Activated T-helper 1 cell treated with Interleukin-2 at 50 U/mL for 16 hours (primary cell): ENCODE measurements at places on chromosomes 5 and 9.

DNA sequence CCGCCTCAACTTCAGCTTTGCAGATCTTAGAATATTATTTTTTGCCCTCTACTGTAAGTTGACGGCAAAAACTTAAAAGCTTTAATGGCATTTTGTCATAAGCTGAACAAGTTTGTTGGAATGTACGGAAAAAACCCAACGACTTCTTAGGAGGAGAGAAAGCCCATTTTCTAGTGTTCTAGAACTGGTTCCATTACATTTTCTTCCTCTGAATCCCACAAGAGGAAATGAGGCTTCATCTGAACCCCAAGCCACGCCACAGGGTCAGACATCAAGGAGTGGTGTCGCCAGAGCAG, 113.7 kb downstream of the LHFPL2 start:
- DNase-seq: no peak

- no peak for DNase-seq
Observed at GRCh38 chr5:68392617-68393016, 177.1 kb downstream of the PIK3R1 start.

DNA sequence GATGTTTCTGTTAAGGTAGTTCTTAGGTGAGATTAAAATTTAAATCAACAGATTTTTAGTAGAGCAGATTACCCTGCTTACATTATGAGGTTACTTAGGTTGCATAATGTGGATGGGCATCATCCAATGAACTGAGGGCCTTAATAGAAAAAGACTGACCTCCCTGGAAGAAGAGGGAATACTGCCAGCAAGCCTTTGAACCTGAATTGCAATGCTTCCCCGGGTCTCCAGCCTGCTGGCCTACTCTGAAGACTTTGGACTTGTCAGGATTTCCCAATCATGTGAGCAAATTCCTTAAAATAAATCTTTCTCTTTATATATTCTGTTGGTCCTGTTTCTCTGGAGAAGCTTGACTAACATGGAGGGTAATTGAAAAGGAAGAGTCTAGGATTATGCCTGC, 542.1 kb upstream of the ARRDC3 start:
- no peak for DNase-seq

DNA sequence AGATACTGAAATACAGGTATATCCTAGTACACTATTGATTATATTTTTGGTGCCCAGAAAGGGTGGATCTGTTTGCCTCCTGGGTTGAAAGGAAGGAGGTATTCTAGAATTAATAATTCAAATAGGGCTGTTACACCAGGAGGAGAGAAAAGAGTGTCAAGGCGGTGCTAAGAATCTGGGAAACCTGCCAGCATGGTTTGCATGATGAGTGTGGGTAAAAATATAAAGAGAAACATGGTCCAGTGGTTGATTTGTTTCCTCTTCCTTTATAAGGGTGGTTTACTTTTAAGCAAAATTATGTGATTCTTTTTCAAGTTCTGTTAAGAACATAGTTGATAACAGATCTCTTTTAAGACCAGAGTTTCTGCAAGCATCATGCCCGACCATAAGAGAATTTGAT, 69.4 kb upstream of the NFIB start:
- no peak for DNase-seq

GRCh38 chr5:862367-863243, 11.8 kb upstream of the ZDHHC11 start:
- no peak for DNase-seq

GRCh38 chr5:57880216-57880615, 397.6 kb upstream of the ACTBL2 start:
- no peak for DNase-seq

GRCh38 chr9:6024035-6024554, 8.7 kb upstream of the RANBP6 start:
- no peak for DNase-seq

GRCh38 chr5:93978222-93978621, 236.8 kb upstream of the POU5F2 start:
- DNase-seq: no peak

DNA sequence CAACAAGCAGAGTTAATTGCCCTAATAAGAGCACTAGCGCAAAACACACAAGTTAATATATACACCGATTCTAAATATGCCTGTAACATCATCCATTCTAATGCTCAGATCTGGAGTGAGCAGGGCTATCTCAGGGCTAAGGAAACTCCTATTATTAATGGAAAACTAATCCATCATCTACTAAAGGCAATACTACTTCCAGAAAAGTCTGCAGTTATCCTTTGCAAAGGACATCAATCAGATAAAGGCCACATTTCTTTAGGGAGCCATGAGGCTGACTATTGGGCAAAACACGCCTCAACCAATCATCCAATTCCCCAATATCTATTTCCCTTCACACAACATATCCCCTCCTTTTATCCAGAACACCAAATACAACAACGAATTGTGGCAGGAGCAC, 1032.3 kb upstream of the NUDT12 start:
- no peak for DNase-seq

DNA sequence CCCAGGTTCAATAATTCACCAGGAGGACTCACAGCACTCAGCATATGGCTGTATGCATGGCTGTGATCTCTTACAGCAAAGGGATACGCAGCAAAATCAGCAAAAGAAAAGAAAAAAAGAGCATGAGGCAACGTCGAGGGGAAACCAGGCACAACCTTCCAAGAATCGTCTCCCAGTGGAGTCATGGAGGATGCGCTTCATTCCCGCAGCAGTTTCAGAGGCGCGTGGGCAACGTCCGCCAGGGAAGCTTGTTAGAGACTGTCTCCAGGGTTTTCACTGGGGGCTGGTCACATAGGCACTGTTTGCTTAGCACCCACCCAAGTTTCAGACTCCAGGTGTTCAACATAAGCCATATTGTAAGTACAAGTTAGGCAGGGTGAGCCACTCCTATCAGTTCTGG, 44.6 kb downstream of the NSG2 start:
- DNase-seq: no peak
